Cerebellar cortex (tissue), 1 donor: ENCODE measurements at places on chromosomes 6 and 20.

DNA sequence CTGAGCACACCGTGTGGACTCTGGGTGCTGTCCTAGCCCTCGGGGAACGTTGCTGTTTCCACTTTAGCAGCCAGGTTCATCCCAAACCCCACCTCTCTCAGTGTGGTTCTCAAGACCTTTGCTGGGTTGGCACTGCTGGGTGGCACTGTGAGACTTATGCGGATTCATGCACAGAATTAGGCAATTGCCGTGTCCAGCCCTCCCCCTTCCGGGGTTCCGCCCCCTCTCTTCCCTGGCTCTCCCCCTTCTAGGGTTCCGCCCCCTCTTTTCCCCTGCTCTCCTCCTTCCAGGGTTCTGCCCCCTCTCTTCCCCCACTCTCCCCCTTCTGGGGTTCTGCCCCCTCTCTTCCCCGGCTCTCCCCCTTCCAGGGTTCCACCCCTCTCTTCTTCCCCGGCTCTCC lies 39.8 kb upstream of the SLCO4A1 start:
- DNase-seq = no peak

DNA sequence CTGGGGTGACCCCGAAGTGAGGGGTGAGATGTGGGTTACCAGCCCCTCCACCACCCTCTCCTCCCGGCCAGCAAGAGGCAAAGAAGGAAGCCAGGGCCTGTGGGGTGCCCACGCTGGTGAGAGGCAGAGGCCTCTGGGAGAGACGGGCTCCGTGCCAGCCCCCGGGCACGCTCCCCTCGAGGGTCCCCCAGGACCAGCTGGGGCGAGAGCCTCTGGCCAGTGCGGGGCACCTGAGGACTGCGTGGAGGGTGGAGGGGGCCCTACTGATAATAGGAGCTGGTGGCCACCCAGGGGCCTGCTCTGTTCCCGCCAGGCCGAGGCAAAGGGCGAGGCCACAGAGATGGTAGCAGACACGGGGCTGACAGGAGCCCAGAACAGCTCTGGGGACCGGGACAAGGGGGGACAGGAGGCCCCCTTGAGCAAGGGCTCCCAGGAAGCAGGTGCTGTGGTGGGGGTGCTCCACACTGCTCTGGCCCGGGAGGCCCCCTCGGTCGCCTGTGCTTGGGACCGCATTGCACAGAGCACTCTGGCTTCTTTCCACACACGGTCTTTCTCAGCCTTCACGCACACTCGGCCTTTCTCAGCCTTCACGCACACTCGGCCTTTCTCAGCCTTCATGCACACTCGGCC lies 226.9 kb downstream of the TTLL2 start:
- DNase-seq = no peak

- DNase-seq = no peak
These were observed 14.9 kb downstream of the SRPK1 start for GRCh38 chr6:35905841-35906498.

DNA sequence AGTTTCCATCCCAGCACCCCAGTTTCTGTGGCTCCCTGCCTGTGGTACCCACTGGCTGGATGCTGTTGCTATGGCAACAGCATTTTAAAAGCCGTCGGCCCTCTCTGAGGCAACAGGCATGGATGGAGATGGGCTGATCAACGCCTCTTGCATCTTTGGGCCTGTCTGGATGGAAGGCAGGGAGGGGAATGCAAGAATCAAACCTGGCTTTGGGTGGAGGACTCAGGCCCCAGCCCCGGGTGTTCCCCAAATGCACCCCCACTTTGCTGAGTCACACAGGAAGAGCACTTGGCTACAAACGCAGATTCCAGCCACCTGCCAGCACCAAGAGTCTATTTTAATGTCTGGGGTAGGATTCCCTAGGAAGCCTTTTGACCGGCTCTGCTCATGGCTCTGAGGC lies 45.7 kb upstream of the TGM2 start:
- DNase-seq = no peak

DNA sequence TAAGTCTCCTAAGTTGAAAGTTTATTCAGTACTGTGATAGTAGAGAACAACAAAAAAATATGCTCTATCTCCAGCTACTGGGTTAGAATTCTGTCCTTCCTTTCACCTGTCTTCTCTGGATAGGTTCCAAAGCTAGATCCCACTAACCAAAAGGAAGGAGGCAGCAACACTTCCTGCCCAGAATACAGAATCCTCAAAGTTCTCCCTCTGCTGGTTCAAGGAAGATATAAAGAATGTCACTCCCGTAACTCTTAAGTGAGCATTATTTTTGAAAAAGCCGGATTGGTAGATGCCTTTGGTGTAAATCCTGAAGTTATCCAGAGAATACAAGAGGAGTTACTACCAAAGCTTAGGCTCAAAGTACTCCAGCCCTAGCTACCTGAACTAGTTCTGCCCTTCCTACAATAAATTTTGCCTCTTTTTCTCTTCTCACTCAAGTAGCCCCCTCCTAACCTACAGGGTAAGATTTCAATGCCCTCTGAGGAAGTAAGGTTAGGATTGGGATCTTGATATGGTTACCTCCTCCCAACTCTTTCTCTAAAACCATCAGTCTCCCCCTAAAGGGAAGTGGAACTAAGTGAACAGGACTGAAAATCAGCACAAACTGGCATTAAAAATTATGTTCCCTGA lies 26.0 kb upstream of the CRIP3 start:
- peak; percentile 66 for DNase-seq

DNA sequence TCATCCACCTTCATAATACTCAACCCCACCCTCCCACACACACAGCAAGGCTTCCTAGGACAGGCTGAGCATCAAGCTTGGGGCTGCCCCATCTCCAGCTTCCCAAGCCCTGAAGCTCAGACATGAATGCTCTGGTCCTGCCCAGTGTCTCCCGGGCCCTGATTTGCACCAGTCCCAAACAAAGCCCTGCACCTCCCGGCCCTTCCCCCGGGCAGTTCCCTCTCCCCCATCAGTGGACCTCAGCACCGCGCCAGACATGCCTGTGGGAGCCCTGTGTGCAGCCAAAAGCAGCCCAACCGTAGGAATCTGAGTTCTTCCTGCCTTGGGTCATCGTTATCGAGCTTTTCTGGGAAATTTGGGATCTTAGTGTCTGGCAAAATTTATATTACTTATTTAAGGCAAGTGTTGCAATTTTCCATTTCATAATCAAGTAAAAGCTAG lies 63.5 kb downstream of the THBS2 start:
- no peak for DNase-seq

DNA sequence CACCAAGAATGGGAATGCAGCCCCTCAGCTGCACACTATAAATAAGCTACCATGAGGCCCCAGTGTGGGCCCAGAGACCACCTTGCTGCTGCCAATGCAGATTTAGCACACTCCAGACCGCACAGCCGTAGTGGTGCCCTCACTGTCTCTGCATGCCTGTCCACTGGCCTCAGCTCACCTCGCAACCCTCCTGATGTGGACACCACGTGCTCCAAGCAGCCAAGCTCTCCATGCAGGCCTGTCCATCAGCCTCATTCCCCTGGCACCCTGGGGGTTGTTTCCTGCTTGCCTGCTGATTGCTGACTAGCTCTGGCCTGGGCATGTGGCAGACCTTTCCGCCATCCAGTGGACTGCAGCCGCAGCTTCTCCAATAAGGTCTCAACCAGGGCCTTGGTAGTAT lies 36.2 kb downstream of the ZBTB9 start:
- peak; percentile 18 for DNase-seq

DNA sequence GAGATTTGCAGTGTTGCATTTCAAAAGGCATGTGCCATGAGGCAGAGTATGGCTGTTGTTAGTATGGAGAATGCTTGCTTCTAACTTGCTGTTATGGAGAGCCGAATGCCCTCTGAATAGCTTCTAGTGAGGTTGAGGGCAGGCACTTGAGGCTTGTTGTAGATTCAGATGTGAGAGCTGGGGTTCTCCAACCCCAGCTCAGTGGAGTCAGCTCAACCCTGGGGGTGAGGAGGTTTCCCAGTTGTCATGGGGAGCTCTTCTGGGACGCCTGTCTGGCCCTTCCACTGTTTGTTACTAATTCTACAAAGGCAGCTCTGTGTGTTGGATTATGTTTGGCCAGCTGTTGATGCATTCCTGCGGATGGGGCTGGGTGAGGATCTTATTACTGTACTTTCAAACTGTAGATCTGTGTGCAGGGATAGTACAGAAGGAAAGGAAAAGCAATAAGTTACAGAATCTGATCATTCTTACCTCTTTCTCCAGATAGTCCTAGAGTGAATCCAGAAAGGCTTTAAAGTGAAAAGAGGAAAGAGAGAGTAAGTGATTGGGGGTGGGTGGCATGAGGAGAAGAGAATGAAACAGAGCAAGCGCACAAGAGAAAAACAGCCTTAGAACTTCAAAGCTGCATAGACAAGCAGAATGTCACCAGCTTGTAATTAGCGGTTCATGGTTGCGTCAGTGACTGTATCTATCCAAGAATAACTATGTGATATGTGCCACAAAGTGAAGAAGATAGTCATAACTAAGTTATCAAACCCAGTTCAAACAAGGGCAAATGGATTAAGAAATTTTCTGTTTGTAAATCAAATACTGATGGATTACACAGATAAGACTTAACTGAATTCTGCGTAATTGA lies 148.7 kb downstream of the PRL start:
- DNase-seq = no peak

GRCh38 chr6:13638626-13639025 lies 23.5 kb downstream of the NOL7 start:
- no peak for DNase-seq

- no peak for DNase-seq
These were observed 97.1 kb upstream of the TOP1 start for GRCh38 chr20:40931410-40932044.

DNA sequence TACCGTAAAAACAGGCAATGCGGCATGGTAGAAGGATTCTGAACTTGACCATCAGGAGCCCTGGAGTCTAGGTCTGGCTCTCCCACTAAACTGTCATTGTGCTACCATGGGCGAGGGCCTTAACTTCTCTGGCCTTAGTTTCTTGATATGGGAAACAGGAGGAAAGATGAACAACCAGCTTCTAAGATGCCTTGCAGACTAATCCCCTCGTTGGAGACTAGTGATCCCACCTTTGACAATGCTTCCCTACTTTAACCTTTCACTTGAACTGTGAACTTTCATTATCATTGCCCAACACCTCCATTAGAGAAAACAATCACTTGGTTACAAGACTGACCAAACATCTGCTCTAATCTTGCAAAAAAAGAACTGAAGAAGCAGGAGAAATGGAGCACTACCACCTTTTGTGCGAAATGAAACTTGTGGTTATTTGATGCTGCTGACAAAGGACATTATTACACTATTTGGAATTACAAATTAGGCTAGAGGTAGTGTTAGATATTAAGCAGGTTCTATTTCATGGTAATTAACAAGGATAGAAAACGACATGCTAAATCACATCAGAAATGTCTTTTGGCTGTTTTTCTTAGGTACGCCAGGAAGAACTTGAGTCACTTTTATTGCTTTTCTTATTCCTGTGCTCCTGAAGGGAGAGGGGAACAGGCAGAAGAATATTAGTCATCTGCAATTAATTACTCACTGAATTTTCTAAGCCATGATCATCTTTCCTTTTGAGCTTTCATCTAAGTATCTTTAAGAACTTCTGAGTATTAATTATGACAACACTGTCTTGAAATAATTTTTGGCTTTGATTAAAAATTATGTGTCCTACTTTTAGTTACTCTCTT lies 39.1 kb upstream of the ARHGAP18 start:
- DNase-seq = no peak

DNA sequence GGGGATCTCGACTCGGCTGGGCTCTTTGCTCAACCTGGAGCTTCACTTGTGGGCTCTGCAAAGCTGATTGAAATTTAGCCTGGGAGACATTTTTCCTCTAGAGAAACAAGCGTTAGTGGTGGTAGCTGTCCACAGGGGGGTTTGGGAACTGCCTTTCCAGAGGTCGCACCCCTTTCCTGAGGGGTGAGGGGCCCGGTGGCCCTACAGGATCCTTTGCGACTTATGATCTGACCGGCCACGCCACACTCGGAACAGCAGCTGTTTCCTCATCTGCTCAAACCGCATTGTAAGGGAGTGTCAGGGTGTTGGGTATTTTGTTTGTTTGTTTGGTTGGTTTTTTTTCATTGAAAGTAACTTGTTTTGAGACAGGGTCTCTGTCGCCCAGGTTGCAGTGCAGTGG lies 21.0 kb downstream of the PNLDC1 start:
- no peak for DNase-seq

DNA sequence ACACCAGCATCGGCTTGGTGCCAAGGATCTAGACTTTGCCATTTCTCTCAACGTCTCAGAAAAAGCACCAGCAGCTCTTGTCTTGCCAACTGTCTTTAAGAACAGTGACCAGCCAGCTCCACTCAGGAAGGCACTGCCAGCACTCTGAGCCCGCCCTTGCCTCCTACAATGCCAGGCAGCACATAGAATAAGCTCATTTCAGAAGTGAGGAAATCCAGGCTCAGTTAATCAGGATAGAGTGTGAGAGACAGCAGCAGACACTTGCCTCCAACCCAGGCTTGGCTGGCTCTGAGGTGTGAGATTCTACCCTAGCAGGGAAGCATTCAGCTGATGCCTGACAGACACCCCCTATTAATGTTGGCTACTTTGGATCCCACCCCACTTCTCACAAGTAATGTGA lies 4.3 kb upstream of the SYNDIG1 start:
- peak; percentile 13 for DNase-seq
